ENCODE measurements at places on chromosomes 4 and X.
A peak's percentile ranks its signal among the peaks of the same experiment; 100 is the strongest.

DNA sequence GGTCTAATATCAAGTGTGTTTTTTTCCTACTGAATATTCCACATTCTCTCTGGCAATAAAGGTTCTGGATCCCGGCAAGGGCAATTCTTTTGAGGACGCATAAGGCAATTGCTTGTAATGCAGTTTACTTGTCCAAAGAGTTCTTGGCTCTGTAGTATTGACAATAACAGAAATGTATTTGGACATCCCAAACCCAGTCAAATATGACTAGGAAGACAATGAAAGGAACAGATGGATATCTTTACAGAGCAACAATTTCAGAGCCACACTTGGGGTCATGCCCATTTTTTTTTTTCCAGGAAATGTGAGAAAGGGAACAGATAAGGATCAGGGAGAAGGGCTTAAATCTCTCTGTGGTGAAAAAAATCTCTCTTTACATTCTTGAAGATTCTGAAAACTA lies 12.2 kb downstream of the GK2 start:
- DNase-seq: no peak

DNA sequence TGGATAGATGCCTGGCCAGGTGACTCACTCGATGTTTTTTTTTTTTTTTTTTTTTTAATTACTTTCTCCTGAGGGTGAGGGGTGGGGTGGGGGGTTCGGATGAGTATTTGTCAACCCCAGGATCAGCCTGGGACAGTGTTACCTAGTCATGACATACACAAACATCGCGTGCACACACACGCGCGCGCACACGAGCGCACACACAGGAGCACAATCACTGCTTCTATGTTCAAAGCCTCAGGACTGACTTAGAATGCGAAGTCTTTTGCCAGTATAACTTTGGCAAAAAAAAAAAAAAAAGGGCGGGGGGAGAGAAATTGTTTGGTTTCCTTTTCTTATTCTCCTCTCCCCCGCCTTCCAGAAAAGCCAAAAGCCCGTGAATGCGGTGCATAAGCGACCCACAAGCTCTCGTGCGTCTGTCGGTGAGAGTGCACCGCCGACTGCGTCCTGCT lies 115.0 kb upstream of the TEX13C start:
- no peak for DNase-seq

DNA sequence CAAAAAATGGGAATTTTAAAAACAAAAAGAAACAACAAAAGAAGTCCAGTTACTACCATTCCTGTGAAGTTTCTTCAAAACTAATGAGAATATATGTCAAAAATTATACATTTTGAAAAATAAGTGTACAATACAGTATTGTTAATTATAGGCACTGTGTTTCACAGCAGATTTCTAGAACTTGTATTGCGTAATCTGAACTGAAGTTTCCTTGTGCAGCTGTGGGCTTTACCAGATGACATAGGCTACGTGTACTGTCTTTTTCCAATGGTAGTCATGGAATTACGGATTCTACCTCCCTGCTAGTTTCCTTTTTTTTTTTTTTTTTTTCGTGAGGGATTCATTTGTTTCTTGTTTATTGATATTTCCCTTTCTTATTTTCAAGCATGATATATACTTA lies 113.8 kb upstream of the GABRA2 start:
- no peak for DNase-seq

DNA sequence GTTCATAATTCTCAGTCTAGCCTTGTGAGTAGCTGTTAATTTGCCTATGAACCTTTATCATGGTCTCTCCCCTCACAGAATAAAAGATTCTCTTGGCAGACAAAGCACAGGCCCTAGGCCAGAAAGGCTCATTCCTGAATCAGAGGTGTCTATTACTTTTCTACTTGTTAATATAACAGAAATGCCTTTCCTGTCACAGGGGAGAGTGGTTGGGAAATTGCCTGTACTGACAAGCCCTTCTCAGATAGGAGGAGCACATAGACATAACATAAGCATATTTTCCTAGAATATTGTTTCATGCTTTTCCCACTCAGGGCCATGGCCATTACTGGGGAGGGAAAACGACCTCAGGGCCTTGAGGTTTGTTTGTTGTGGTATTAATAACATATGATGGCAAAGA lies 308.3 kb downstream of the BMPR1B start:
- DNase-seq: no peak

DNA sequence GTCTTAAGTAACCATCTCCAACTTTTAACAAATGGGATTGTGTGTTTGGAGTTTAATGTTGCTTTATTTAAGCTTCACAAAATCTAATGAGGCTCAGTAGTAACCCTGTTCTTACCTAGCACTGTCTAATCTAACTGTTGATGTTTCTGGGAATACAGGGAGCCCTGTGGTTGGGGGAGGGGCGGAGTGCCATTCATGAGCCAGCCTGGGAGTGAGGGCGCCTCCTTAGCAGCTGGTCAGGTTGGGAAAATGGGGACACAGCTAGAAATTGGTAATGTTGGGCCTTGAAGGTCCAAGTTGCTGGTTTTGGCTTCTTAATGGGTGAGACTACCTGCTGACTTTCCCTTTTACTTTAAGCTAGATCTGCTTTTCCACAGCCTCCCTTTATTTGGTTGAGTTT lies 22.9 kb upstream of the TADA2B start:
- no peak for DNase-seq

GRCh38 chr4:150387981-150388380 lies 194.0 kb upstream of the MAB21L2 start:
- no peak for DNase-seq

- DNase-seq: no peak
Observed at GRCh38 chr4:5905714-5906113, 12.8 kb upstream of the CRMP1 start.

DNA sequence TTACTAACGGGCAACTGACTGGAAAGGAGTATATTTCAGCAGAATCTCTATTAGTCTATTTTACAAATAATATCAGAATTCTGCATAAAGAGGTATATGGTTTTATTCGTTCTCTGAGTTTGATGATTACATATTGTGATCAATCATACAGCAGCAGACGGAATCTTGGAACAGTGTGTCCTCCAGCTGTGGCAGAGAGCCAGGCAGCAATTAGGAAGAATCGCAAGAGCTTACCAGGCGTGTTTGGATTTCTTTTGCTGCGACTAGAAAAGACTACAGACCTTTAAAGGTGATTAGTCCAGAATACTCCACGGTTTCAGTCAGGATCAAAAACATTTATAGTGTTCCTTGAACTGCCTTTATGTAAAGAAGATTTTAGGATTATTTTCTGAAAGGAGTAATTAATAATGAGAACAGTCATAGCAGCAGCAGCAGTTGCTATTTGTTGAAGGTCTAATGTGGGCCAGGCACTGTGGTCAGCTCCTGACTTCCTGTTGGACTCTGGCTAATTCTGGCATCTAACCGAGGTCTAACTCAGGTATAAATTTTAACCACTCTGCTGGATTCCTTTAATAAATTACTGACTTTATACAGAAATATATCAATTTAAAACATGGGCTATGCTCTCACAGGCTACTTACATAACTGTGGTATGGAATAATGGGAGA lies 225.3 kb upstream of the CXorf66 start:
- DNase-seq: no peak

DNA sequence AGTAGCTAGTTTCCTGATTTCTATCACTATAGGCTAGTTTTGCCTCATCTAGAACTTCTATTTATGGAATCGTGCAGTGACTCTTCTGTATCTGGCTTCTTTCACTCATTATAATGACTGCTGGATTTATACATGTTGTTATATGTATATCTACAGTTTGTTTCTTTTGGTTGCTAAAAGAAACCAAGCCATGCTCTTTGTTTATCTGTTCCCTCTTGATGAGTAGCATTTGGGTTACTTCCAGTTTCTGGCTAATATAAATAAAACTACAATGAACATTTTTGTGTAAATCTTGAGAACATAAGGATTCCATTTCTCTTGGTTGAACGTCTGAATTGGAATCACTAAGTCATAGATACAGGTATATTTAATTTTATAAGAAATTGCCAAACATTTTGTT lies 73.9 kb downstream of the ARHGAP24 start:
- no peak for DNase-seq

- DNase-seq: peak; percentile 23
Observed at GRCh38 chr4:186844059-186844681, 120.5 kb upstream of the FAT1 start.

DNA sequence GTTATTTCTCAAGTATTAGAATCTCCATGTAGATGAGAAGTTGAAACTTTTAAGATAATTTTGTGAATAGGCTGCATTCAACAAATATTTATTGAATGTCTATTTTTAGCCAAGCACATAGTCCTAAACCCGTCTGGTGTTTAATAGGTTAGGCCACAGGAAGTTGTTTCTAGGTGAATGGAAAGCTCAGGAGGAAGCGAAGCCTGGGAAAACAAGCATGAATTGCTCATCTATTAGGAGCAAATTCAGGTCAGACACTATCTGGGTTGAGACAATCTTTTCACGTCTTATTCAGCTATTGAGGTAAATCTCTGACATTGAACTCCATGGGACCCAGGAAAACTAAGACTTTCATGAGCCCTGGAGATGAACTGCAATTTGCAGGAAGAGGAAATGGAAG lies 43.1 kb upstream of the FREM3 start:
- DNase-seq: no peak

- DNase-seq: no peak
Observed at GRCh38 chrX:15301924-15302323, 13.5 kb downstream of the ASB11 start.

DNA sequence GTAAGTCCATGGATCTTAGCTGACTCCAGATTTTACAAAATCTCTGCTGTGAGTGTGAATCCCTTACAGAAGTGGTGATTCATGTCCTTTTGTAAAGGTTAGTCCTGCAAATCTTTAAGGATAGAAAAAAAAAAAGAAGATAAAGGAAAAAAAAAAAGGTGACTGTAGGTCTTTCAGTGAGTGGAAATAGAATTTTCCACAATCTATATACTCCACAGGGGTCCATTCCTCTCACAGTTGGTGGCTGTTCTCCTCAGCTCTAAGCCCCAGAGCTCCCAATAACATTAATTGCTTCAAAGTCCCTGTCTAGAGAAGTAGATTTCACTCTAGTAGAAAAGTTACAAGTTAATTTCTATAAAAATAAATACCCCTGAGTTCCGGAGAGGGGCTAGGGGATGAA lies 189.1 kb downstream of the NDST4 start:
- DNase-seq: no peak

- no peak for DNase-seq
Observed at GRCh38 chr4:54668014-54668611, 10.4 kb downstream of the KIT start.

DNA sequence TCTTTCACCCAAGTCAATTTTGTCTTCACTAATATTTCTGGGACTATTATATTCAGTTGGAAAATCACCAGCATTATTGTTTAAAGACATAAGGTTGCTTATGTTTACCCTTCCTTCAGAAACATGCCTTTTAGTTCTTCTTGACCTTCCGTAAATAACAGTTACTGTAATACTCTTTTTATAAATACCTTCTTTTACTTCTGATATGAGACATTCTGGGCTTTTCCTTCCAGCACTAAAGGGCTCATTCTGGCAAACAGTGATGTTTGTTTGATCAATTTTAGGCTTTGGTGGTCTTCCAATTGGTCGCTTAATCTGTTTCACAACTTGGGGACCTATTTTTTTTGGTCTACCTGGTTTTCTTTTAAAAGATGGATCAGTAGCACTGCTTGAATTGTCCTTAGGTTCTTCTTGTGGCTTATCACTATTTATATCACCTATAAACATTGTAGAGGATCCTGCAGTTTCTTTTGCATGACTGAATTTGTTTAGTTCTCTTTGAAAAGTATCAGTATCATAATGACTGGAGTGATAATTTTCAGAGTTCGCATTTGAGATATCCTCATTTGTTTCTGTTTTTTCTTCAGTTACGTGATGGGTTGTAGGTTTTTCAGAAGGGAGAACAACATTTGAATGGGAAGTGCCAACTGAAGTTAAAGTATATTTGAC lies 64.8 kb downstream of the NCAPG start:
- DNase-seq: no peak

DNA sequence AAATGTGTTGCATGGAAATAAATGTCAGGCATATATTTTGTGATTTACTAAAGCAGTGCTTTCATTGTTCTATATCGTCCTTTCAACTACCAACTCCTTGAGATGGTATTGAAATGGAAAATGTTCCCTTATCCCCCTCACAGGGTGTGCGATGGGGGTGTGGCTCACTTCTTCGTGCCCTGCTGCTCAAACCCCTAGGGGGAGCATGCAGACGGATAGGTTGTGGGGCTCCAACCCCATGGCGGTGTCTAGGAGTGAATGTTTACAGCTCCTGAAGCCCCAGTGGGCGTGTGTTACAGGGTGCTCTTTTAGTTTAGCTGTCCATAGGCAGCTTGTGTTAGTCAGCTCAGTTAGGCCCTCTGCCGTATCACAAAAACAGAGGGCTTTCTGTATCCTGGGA lies 287.7 kb upstream of the EMCN start:
- DNase-seq: no peak

- no peak for DNase-seq
Observed at GRCh38 chr4:121428721-121429120, 47.9 kb upstream of the QRFPR start.

DNA sequence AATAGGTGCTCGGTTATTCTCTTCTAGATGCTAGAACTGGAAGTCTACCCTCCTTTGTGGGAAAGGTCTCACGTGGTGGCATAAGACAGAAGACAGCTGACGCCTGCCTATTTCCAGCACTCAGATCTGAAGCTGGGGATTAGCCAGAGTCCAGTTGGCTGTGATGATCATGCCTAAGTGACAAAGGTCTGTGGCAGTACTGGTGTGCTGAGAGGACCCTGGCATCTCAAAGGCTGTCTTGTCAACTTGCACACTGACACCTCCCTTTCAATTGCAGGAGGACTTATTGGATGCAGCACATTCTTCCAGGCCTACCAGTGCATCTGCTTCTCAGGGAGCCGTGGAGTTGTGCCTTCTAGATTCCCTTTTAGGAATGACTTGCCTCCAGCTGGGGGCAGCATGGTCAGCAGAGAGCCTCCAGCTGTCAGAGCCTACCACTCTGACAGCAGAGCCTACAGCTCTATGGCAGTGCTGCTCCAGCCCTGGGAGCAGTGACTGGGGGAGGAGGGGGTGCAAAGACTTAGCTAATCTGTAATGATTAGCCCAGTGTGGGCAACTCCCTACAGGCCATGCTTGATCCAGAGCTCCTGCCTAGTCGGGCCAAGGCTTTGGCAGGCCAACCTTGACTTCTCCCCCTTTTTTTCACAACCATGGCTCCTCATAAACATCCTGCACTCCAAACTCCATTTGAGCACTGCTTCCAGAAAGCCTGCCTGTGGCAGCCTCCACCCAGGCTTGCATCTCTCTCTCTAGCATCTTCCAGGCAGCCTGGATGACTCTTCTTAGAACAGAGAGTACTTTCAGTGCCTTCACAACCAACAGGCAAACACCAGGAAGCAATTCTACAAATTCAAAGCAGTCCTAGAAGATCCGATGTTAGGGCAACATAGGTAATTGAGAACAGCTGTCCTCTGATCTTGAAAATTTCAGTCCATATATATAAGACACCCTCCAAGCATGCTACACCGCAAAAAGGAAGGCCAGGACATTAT lies 13.8 kb upstream of the FGFBP2 start:
- DNase-seq: peak; percentile 30

GRCh38 chr4:182955411-182955810 lies 38.2 kb upstream of the DCTD start:
- no peak for DNase-seq

GRCh38 chrX:14883826-14884225 lies 10.6 kb downstream of the MOSPD2 start:
- no peak for DNase-seq

Measured in kidney glomerular epithelial cell (primary cell).